ENCODE measurements at places on chromosomes 7 and 10. TPM values are rescaled to one million over a fixed set of nuclear protein-coding genes. Genes with fewer than 3 reads are reported as not detected.

The OGDHL gene
- total RNA-seq, result 0.22 TPM

The SORCS1 gene
- not detected for total RNA-seq

The OLAH gene
- total RNA-seq, result 0.05 TPM

The FAM237B gene
- not detected for total RNA-seq

The OR2A7 gene
- total RNA-seq, result not detected

Measured in A549 treated with CpdA at 1 μM for 4 hours (cell line).